ENCODE measurements at places on chromosomes 2 and 18.

DNA sequence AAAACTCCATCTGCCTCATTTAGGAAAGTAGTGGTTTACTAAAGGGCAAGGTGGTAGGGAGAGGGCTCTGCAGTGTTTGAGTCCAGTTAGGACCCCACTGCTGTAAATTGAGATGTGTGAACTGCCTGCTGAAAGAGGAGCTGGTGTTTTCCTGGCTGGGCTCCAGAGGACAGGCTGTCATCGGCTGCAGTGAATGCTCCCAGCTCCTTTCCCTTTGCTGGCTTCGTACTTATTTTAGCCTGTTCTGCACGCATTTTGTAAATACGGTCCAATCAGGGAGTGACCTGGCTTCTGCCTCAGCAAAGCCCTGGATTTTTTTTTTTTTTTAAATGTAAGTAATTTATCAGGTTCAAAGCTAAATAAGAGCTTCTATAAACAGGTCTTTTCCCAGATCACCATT lies 37.5 kb downstream of the SLC4A3 start:
- DNase-seq = peak; percentile 38

DNA sequence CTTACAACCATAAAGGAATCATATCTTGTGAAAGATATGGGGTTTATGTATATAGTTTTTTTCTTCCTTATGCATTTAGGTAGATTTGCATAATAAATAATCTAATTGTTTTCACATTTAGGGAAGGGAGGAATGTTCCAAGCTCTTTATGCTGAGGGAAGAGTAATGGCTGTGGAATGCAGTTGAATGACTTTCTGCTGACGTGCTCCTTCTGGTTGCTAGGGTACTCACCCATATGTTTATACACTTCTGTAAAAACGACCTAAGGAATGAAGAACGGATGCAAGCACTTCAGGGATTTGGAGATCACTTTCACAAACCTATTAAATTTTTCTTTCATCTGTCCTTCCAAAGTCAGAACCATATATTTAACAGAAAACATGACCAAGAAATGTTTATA lies 29.2 kb upstream of the PPP4R1 start:
- DNase-seq = peak; percentile 98

GRCh38 chr2:41880561-41881243 lies 167.1 kb upstream of the PKDCC start:
- peak; percentile 42 for DNase-seq

DNA sequence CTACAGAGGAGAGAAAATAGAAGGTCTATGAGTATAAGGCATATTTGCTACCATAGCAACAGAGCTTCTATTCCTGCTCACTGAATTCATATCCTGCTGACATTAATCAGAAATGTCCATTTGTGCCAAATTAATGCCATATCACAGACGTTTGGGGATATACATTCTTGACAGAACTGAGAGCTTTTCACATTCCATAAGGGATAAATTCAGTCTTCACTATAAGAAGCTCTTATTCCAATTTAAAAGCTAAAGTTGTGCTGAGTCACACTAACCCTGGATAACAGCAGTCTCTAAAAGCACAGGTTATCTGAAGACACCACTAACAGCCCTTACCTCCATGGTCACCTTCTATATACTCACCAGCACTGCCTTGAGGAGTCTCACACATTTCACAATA lies 178.1 kb downstream of the RAB3GAP1 start:
- no peak for DNase-seq

DNA sequence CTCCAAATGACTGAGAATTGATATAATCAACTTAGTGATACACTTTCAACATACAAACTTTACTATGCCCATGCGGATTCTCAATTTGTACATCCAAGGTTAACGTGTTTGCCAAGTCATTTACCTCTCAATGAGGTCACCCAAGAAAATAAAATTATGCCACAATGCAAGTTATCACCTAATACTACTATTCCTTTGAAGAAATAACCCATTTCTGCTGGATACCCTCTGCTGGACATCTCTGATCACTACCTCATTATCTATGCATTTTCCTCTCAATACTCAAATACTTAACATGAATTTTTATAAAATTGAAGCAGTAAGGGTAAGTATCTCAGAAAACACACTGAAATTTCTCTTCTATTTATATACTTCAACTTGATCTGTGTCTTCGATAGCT lies 12.7 kb downstream of the HNRNPLL start:
- DNase-seq = no peak

DNA sequence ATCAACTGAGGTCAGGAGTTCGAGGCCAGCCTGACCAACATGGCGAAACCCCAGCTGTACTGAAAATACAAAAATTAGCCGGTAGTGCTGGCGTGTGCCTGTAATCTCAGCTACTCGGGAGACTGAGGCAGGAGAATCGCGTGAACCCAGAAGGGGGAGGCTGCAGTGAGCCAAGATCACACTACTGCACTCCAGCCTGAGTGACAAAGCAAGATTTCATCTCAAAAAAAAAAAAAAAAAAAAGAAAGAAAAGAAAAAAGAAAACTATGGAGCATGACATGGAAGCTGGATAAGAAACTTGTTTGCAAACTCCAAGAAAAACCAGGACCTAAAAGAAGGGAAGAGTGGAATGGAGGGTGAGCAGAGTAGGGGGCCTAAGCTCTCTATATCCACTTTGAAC lies 1.9 kb upstream of the CHMP1B start:
- DNase-seq = no peak

- DNase-seq = no peak
These were observed 46.7 kb downstream of the REEP1 start for GRCh38 chr2:86290596-86291327.
